ENCODE measurements at places on chromosomes 3 and 15.

- no peak for DNase-seq
These were observed 155.6 kb upstream of the GOLIM4 start for GRCh38 chr3:168251371-168251770.

DNA sequence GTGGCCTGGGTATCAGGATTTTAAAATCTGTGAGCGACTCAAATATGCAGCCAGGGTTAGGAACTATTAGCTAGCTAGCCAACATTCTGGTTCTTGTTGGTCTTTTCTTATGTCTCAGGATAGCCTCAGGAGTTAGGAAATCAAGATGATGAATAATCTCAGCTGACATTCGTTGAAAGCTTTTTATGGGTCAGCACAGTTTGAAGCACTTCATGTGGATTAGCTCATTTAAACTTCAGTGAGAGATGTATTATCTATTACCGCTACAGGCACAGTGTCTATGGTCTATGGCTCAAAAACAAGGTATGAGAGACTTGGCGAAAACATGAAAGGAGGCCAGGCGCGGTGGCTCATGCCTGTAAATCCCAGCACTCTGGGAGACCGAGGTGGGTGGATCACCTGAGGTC lies 187.5 kb upstream of the THRB start:
- DNase-seq, result no peak

DNA sequence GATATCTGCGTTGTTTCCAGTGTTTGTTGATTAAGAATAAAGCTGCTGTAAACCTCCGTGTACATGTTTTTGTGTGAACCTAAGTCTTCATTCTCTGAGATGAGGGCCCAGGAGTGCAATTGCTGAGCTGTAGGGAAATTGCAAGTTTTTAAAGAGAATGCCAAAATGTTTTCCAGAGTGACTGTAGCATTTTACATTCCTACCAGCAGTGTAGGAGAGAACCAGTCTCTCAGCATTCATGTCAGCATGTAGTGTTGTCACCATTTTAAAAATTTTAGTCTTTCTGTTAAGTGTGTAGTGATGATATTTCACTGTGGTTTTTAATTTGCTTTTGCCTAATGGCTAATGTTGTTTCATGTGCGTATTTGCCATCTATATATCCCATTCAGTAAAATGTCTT lies 3.4 kb upstream of the MGLL start:
- no peak for DNase-seq

DNA sequence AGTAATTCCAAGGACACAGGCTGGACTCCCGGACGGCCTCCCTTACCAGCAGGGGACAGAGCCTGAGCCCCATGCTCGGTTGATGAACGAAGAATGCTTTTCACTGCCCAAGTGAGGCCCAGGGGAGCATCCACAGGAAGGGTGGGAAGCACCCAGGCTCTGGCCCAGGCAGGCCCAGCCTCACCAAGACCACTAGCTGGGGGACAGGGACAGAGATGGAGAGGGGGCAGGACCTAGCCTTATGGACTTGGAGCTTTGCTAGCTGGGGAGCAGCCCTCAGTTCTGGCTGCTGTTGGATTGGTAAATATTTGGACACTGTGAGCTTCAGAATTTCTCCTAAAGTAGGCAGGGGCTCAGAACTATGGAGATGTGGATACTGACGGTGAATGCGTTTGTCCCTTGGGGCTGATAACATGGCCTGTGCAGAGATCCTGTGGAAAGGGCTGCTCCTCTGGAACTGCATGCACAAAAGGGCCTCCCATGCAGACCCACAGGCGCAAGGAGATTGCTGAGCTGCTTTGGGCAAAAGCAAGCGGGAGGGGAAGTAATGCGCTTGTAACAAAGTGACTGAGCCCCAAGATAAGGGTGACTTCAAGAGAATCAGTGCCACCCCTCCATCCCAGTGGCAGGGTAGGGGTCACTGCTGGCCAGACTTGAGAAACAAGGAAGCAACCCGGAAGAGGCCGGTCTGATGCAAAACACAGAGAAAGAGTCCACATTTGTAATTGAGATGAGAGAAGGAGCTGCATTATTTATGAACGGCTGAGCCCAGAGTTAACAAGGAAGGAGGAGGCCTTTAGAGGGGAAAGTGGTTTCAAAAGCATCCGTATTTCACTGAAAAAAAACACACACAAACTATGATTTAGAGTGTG lies 70.1 kb upstream of the MEF2A start:
- no peak for DNase-seq
